ENCODE measurements at places on chromosomes 7 and 10.
A peak's percentile ranks its signal among the peaks of the same experiment; 100 is the strongest.

DNA sequence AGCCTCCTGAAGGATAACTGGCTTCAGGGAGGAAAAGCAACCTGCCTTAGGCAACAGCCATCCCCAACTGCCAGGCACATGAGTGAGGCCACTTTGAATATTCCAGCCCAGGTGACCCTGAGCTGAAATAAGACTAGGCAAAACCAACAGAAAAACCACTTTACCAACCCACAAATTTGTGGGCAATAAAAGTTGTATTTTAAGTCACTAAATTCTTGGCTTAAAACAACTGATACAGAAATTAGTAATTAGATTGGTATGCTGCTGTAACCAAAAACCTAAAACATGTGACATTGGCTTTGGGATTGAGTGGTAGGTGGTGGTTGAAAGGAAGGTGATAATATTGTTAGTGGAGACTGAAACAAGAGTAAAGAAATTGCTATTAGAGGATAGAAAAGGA, 39.9 kb downstream of the ABCB4 start:
- no peak for DNase-seq

GRCh38 chr7:22200238-22200637, 156.7 kb downstream of the RAPGEF5 start:
- DNase-seq: no peak

- no peak for DNase-seq
These were observed 1.1 kb downstream of the TRRAP start for GRCh38 chr7:98879198-98879978.

DNA sequence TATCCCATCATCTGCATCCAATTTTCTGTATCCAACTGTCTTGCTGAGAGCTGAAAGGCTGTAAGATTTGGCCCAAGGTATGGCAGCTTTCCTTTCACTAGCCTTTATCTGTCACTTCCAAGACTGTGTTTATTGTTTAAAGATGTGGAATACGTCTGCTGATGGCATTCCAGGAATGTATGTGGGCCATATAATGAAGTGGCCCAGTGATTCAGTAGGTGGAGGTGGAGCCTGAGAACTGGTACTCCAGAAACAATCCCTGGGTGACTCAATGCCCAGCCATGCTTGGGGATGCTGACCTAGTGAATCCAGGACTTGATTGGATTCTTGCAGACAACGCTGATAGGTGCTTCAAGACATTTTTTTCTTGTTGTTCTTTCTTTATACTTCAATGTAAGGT, 13.5 kb downstream of the NEUROD6 start:
- no peak for DNase-seq

DNA sequence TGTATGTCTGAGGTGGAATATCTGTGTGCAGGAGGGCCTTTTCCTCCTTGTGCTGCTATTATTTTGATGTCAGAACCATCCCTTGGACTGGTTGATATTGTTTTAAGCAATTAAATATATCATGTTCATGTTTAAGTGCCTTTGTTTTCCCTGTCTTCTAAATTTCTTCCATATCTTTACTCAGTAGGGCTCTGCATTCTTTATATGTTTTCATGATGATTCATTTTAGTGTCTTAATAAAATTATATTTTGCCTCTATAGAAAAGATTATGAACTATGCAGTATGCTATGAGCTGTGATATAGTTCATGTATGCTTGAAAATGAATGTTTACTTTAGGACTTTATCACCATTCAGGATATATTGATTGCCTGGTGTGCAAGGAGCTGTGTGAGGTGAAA, 34.8 kb downstream of the AHR start:
- no peak for DNase-seq

- DNase-seq: no peak
These were observed 13.9 kb downstream of the ADK start for GRCh38 chr10:74164716-74165529.

GRCh38 chr10:30467651-30468338, 33.8 kb downstream of the MAP3K8 start:
- no peak for DNase-seq

GRCh38 chr7:24910551-24911212, 69.3 kb downstream of the OSBPL3 start:
- DNase-seq: no peak

- DNase-seq: peak; percentile 18
These were observed 19.0 kb upstream of the C10orf71 start for GRCh38 chr10:49280001-49280408.

GRCh38 chr7:150335774-150336112, 5.7 kb downstream of the RARRES2 start:
- no peak for DNase-seq

DNA sequence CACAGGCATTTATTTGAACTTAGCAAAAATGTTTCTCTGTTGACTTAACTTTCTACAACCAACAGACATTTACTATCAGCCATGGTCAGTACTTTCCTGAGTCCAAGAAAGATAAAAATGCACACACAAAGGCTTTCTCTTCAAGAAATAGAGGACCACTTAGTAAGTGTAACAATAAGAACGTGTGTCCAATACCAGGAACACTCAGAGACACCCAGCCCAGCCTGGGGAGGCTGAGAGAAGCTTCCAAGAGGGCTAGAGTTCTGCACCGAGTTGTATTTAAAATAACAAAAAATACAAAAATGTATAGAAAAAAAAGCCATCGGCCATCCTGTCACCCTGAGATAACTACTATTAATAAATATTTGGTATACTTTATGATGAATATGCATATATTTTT, 35.8 kb downstream of the VSTM4 start:
- DNase-seq: no peak

- DNase-seq: peak; percentile 20
These were observed 30.8 kb downstream of the KCNH2 start for GRCh38 chr7:150947241-150947745.

- no peak for DNase-seq
These were observed 152.1 kb upstream of the GHITM start for GRCh38 chr10:83987216-83987615.

DNA sequence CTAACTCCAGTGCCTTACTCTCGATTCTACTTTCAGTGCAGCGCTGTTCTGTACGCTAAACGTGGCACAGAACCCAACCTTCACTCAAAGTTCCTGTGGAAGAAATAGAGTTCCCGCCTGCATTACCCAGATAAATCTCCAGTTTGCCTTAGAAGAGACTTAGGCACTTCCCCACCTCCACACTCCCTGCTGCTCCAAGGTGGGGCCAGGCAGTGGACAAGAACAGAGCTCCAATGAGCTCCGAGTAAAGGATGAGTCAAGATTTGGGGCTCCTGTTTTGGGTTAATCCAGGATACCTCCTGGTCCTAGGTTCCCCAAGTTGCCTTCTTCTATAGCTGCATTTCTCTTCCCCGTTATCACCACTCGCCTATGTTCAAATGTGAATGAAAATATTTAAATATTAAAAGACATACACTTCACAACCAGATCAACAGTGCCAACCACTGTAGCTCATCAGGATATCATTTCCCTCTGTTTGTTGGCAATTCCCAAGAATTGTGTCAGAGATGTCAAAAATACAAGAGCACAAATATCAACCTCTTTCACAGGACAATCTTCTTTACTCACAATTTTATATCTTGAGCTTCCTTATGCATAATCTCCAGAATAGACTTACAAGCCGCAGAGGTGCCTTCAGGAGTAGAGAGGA, 48.0 kb downstream of the MALSU1 start:
- no peak for DNase-seq

GRCh38 chr7:90618876-90619275, 22.8 kb downstream of the CDK14 start:
- DNase-seq: no peak

GRCh38 chr10:5958675-5959074, 18.7 kb downstream of the IL15RA start:
- DNase-seq: no peak

- no peak for DNase-seq
These were observed 194.1 kb downstream of the CREB5 start for GRCh38 chr7:28606421-28606820.

DNA sequence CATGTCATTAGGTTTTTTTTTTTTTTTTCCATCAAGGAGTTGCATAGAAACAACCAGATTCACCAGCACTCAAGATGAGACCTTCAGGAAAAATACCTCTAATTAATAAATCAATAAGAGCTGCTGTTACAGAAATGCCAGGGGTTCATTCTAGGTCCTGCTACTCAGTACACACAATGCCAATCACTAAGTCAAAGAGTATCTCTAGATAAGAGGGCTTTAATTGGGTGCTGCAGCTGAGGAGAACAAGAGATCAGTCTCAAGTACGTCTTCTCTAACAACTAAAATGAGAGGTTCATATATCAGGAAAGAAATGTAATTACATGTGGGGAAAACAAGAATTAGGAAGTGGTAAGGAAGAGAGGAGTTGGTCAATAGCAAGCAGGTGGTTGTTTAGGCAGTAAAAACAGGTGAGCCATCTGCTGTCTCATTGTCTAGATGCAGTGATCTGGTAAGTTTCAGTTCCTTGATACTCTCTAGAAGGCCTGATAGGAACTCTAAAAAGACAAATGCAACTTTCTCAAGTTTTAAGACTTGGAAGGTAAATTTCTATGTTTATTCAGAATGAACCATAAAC, 272.9 kb upstream of the ZWINT start:
- DNase-seq: no peak

DNA sequence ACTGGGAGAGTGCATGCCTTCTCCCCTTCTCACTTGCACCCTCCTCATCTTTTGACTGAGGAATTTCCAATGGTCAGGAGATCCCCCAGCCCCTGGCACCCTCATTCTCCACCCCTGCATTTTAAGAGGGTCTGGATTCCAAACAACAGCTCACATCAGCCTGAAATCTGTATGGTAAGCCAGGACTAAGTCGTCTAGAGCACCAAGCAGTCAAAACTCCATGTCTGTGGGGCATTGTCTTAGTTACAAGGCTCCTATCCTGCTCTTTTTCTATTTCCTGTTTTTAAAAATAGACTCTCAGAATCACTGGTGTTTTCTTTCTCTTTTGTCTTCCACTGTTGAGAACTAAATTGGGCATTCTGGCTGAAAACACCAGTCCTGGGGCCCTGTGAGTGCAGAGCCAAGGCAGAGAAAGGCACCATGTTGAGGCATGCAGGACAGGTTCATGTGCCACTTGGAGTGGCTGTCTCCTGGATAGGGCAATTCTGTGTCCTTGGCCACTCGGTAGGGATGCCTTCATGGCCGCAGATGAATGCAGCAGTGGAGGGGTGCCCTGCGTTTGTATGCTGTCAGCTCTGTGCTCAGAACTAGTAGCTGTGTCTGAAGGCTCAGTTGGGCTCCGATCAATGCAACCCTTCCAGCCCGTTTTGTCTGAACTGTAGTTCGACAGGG, 216.6 kb upstream of the YAE1 start:
- no peak for DNase-seq

DNA sequence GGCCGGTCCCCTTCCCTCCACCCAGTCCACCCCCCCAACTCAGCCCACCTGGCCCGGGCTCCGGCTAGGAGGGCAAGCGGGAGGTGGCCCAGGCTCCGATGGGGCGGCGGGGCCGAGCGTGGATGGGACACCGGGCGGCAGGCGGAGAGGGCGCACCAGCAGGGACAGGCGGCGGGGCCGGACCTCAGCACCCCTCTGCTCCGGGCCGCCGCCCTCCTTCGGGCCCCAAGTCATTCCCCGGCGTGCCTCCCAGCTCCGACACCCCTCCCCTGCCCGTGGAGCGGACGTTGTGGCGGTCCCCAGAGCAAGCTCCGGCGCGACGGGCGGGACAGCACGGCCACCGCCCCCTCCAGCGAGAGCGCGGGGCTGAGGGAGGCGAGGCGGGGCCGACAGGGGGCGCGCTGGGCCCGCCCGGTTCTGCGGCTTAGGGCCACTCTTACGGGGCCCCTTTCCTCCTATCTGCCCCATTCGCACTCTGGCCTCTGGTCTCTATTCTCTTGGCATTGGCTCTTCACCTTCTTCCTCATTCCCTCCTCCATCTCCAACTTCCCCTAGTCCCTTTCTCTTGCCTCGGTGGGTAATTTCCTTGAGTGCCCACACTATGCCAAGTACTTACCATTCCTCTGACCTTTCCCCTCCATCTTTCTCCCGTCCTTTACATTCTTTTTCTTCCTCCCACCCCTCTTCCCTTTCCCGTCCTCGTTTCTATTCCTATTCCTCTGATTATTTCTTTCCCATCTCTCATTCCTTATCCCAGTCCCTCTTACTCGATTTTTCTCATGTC, 701 bp upstream of the GBX1 start:
- peak; percentile 48 for DNase-seq

DNA sequence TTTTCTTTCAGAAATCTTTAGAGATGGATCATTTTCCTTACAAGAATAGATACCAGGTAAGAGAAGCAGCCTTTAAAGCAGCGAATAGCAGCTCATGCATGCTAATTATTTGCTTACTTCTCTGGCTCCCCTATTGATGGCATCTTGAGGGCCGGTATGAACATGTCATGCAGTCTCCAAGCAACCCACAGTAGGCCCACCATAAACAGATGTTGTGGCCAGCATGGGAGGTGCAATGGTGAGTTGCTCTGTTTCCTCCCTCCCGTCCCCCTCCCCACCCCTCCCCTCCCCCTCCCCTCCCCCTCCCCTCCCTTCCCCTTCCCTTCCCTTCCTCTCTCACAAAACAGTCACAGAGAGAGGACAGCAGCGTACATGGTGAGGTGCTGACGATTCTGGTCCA, 9.7 kb upstream of the ZNF273 start:
- DNase-seq: no peak

DNA sequence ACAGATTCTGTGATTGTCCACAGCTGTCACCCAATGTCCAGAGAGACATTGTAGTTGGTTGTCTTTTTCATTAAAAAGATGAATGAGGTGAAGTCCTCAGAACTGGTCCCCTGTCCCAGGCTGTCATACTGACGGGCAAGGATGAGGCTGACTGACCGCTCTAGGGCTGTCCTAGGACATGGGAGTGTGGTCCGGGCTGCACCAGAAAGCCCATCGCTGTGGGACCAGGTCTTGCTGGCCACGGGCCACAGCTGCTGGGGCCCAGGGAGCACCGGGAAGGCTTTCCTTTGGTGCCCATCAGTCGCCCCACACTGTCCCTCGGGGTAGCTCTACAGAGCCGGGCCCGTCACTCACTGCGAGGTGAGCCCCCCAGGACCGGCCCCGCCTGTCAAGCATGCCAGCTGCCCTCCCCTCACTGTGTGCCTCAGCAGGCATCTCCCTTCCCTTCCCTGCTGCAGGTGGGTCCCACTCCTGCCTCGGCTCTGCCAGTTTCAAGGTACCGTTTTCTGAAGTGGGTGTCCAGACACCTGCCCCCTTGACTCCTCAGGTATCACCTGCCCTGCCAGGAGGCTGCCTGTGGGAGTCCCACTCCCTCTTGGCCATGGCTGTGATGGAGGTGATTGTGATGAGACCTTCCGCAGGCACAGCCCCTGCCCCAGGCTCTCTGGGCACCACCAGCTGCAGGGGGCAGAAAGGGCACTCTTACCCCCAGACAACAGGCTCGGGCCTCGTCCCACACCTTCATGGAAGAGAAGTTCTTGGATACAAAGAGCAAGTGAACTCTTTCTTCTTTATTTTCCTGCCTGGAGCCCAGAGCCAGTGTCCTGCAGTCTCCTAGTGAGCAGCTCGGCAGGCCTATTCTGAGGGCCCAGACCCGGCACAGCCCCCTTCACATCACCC, 21.7 kb downstream of the LRRC27 start:
- no peak for DNase-seq

GRCh38 chr7:20019757-20020432, 197.3 kb downstream of the MACC1 start:
- no peak for DNase-seq

DNA sequence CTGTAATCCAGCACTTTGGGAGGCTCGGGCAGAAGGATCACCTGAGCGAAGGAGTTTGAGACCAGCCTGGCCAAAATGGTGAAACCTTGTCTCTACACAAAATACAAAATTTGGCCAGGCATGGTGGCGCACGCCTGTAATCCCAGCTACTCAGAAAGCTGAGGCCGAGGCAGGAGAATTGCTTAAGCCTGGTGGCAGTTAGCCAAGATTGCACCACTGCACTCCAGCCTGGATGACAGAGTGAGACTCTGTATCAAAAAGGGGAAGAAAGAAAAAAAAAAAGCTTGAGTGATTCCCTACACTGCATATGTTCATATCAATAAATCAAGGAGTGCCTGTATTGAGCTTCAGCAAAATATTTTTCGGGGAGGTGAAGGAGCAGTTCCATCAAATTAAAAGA, 45.8 kb upstream of the SRRM3 start:
- DNase-seq: no peak

All from right hindlimb (tissue), 1 donor.